ENCODE measurements at places on chromosomes 2 and 18.

DNA sequence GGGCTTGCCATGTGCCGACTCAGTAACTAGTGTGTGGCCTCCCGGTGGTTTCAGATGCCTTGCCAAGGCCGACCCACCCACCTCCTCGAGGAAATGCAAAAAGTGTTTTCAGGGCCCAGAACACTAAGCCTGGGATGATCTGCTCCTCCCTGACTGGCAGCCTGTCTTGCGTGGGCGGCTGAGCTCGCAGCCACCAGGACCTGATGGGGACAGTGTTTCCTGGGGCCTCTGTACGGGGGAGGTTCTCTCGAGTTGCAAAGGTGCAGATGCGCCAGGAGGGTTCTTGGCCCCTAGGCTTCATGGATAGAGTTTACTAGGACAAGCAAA, 85.2 kb downstream of the GLI2 start:
- peak; percentile 80 for DNase-seq

- DNase-seq: no peak
Measured at GRCh38 chr18:71784777-71785176, 759.4 kb downstream of the CBLN2 start.

DNA sequence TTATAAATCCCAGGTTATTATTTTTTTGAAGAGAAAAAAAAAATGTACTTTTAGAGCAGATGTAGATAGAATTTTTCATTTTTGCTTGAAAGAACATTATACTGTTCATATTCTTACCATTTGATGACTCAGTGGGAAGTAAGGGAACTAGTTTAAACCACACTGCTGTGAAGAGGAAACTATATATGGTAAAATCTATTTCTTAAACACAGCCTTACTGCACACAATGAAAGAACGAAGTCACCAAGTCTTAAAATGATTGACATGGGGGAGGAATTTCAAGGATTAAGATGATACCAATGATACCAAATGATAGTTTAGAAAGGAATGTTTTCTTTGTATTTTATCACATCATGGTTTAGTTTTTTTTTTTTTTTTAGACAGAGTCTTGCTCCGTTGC, 5.0 kb downstream of the ACTR2 start:
- DNase-seq: no peak

GRCh38 chr2:98577313-98577712, 31.0 kb downstream of the COA5 start:
- DNase-seq: no peak

DNA sequence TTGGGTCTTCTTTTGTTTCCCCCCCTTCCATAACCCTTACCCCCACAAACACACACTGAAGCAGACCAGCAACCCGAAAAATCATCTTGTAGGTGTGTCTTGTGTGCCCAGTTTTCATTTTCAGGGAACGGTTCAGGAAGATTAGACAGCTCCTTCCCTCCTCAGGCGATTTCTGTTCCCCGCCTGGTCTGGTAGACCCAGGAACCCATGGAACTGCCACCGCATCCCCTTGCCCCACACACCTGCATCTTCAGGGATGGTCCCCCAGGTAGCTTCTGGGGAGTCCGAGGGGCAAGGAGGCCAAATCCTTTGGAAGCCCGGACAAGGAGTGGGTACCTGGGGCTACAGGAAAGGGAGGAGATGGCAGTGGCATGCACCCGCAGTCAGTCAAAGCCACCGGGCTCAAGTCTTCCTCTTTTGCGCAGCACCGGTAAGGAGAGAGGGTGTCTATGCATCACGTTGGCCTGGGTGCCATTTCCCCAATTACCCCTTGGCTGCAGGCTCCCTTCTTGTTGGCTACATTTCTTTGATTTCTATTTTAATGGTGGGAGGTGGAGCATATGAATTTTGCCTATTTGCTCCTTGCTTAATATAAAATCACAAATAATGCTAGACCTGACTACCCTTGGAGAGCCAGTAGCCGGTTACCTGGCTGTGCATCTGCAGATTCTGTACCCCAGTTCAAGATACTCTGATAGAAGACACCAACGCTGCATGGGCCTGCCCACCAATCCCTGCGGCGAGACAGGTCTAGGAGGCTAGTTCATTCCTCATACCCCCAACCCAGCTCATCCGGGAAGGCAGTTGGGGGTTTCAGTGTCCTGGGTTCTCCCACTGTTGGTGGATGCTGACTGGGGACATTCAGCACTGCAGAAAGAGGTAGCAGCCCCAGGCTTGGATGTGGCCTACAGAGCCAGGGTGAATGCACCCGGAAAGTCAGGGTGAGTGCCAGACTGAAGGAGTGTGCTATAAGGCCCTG, 30.0 kb upstream of the ATP6V1B1 start:
- no peak for DNase-seq

DNA sequence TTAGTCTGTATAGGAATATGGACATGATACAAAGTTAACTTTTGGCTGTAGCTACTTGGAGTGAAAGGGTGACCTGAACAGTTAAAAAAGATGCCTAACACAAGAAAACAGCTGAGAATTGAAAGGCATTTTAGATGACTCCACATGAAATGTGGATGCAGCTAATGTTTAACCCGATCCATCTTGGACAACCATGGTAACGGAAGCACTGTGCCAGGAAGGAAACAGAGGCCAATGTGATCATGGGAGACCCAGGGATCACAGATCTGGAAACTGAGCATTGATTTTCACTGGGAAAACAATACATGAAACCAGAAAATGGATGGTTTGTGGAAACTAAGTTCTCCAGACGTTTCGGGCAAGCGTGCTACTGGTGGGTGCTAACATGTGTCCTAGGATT, 669.1 kb downstream of the GALR1 start:
- DNase-seq: no peak

DNA sequence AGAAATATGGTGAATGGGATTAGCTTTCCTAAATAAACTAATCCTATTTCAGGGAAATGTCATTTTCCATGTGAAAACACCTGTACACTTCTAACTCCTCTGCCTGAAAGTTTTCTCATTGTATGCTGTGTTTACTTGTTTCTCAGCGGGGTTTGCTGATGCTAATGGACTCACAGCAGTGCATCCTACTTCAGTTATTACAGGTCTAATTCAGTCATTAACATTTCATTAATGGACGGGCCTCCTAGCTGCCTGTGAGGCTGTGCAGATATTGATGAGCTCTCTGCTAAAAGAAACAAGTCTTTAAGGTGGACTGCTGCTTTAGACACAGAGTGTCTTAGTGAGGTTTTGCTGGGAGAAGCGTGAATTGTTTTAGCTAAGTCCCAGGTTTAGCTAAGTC, 1342.0 kb upstream of the ZEB2 start:
- DNase-seq: no peak

- DNase-seq: no peak
Measured at GRCh38 chr2:187985923-187986322, 305.8 kb upstream of the GULP1 start.

GRCh38 chr2:60844105-60844504, 37.3 kb upstream of the REL start:
- DNase-seq: no peak

- no peak for DNase-seq
Measured at GRCh38 chr2:26495705-26496297, 17.9 kb upstream of the OTOF start.

- DNase-seq: no peak
Measured at GRCh38 chr2:219676586-219676985, 49.2 kb downstream of the SLC4A3 start.

DNA sequence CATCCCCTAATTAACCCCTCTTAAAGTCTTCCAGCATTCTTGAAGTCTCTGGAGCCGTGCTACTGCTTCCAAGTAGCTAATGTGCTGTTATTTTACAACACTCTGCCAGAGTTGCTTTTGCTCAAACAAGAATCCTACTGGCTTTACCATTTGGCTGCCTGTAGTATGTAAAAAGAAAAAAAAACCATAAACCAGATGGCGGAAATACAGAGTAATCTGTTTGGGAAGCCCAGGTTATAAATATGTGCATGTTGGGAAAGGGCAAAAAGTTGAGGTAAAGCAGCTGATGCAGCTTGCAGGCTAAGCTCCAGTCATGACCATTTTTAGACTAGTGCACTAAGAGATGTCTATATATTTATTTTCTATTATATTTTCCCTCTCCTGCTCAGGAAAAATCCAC, 313.2 kb upstream of the ETAA1 start:
- DNase-seq: no peak

- no peak for DNase-seq
Measured at GRCh38 chr18:45049578-45050319, 369.1 kb downstream of the SETBP1 start.

DNA sequence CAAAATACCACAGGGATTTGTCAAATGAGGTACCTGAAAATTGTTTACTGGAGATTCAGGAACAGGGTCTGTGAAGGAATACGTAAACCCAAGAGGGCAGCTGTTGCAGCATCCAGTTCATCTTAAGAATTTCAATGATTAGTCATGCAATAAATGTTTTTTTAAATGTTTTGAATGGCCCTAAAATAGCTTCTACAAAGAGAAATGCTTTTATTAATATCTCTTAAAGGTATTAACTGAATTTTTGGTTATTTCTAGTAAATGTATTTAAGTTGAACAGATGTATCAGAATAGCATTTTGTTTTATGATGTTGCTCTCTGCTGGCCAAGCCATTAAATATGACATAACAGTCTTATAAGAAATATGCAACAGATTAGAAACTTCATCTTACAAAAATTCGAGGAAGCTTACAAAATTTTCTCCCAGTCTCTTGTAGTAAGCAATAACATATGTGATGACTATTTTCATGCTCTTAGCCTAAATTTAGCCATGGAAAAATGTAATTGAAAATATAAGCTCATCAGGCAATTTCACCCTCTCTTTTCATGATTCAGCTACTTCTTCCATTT, 863.9 kb downstream of the SUCLG1 start:
- DNase-seq: no peak

DNA sequence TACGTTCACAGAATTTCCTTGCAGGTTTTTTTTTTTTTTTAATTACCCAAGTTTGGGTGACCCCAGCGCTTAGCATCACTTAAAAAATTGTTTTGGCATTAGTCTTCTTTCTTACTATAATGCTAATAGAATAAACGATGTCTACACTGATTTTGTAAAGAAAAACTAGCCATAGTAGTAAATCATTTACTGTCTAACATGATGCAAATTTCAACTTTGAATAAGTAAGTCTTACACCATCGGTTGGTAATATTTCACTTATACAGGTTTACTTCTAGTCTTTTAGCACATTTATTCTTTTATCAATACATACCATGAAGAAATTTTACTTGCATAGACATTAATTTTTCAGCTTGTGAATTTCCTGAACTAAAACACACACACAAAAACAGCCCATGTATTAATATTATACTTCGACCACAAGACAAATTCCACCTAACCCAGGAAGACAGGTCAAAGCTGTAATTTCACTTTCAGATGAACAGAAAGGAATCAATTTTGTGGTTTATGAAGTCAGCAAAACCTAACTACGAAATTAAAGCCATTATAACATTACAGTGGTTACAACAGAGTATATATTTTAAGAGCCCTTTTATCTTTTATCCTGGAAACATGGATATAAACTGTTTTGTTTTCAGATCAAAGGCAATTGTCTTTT, 1.9 kb downstream of the YES1 start:
- no peak for DNase-seq

GRCh38 chr18:72808680-72809079, 59.1 kb downstream of the NETO1 start:
- DNase-seq: no peak

DNA sequence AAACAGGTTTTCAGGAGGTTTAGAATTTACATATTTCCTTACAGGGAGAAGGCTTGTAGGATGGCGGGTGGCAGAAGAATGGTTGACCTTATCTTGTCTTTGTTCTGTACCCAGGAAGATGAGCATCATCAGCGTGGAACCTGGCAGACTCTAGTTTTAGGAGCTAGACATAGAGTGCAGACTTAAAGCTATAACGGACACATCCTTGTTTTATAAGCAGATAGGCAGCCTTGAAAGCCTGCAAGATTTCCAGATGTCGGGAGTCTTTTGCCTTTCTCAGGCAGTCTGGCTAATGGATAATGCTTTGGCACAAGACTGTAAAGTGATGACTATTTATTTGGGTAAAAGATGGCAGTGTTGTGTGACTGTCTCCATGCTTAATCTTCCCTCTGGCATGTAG, 11.7 kb downstream of the AQP12B start:
- DNase-seq: no peak

DNA sequence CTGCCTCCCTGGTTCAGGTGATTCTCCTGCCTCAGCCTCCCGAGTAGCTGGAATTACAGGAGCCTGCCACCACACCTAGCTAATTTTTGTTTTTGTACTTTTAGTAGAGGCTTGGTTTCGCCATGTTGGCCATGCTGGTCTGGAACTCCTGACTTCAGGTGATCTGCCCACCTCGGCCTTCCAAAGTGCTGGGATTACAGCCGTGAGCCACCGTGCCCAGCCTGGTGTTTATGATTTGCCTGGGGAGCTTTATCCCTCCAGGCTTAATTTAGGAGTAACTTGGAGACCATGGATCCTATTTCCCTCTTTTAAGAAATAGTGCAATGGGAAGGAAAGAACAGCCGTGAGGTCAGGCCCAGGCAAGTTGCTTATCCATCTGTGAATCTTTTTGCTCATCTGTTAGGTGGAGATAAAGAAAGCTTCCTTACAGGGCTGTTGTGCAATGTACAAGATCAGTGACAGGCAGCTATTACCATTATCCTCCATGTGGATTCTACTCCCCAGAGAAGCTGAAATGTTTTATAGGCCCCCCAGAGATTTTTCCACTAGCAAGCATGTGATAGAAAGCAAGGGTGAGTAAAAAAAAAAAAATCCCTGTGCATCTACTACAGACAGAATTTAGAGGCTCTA, 104.9 kb upstream of the MGAT5 start:
- no peak for DNase-seq

GRCh38 chr2:119463990-119464389, 32.3 kb downstream of the TMEM37 start:
- no peak for DNase-seq

DNA sequence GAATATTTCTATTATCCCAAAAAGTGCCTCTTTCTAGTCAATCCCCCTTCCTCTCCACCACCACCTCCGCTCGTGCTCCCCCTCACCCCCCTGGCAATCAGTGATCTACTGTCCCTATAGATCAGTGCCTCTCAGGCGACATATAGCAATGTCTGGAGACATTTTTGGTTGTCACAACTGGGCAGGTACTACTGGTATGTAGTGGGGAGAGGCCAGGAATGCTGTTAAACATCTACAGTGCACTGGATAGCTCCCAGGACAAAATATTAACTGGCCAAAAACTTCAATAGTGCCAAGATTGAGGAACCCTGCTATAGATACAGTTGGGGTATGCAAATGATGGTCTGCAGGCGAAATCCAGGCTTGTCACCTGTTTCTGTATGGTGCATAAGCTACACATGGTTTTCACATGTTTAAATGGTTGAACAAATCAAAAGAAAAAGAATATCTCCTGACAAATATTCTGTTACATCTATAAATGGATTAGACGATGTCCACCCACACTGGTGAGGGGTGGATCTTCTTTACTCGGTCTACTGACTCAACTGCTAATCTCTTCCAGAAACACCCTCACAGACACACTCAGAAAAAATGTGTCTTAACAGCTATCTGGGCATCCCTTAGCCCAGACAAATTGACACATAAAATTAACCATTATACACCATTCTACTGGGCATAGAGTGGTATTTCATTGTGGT, 25.5 kb downstream of the DPYSL5 start:
- DNase-seq: no peak

DNA sequence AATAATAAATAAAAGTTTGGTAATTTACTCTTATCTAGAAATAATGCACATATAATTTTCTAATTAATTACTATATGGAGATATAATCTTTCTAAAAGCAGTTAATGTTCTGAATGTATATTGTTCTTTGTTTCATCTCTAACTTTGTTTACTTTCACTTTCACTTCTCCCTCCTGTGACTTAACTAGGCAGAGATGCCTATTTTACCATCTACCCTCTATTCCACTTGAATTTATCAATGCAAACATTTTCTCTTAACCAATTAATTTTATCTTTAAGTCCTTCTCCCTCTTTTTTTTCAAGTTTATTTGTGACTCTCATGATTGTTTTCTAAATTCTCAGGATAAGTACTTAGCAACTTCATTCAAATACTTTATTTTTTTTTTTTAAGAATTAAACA, 55.1 kb upstream of the IL1RL1 start:
- DNase-seq: no peak

Measured in left forelimb (tissue), 1 donor.